ENCODE measurements at places on chromosomes 6 and 20.

GRCh38 chr6:44123544-44123943 is 3.7 kb downstream of the MRPL14 start:
- DNase-seq = no peak

- no peak for DNase-seq
These were observed 795.1 kb upstream of the HS3ST5 start for GRCh38 chr6:115137910-115138309.

DNA sequence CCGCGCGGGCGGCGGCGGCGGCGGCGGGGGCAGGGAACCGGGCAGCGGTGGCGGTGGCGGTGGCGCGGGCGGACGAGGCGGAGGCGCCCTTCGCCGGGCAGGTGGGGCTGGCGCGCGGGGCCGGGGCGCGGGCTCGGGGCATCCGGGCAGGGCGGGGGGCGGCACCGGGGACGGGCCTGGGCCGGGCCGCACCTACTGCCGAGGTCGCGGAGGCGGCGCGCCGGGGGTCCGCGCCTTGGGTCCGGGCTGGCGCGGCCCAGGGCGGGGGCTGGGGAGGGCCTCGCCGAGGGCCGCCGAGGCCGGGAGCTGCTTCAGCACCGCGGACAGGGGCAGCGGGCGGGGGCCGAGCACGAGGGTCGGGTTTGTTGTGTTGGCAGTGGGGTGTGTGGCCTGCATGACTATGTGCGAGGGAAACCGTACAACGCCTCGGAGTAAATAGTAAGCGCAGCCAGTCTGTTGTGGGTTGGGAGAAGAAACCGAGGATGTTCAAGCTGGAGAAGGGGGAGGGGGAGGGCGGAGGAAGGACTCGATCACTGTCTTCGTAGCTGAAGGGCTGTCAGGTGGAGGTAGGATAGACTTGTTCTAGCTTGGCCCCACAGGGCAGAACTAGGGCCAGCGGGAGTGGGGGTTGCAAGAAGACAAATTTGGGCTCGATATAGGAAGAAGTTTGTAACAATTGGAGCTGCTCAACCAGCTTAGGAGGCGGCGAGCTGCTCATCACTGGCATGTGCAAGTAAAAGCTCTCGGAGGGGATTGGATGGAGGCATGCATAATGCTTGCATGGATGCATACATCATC is 593 bp downstream of the MMP24 start:
- DNase-seq = peak; percentile 71

DNA sequence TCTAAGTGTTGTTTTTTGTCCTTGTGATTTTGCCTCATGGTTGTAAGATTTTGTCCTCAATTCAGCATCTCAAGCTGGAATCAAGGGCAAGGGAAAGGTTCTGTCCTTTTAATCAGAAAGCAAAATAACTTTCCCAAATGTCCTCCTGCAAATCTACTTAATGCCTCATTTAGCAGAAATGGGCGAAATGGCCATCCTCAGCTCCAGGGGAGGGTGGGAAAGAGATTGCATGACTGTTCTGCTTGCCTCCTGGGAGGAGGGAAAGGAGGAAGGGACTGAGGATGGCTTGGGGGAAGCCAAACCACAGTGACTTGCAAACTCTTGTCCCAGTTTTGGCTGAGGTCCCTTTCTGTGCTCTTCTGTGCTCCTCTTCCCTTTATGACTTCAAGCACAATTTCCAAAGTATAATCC is 43.4 kb downstream of the TNFAIP3 start:
- no peak for DNase-seq

DNA sequence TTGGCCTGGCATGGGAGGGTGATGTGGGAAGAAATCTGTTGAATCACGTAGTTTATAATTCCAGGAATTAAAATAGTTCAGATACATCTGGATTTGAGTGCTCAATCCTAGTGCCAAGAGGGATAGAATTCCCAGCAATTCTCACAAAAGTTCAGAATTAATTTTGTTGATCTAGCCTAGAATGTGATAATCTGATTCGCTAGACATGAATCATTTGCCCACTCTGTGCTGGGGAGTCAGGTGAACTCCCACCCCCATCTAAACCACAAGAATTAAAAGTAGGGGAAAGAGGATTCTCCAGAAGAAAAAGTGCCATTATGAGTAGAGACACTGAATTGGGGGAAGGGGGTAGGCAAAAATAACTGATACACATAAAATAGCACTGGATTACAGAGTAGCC is 85.0 kb downstream of the LIN28B start:
- DNase-seq = no peak

- no peak for DNase-seq
These were observed 262.0 kb downstream of the BTBD3 start for GRCh38 chr20:12179692-12180091.

DNA sequence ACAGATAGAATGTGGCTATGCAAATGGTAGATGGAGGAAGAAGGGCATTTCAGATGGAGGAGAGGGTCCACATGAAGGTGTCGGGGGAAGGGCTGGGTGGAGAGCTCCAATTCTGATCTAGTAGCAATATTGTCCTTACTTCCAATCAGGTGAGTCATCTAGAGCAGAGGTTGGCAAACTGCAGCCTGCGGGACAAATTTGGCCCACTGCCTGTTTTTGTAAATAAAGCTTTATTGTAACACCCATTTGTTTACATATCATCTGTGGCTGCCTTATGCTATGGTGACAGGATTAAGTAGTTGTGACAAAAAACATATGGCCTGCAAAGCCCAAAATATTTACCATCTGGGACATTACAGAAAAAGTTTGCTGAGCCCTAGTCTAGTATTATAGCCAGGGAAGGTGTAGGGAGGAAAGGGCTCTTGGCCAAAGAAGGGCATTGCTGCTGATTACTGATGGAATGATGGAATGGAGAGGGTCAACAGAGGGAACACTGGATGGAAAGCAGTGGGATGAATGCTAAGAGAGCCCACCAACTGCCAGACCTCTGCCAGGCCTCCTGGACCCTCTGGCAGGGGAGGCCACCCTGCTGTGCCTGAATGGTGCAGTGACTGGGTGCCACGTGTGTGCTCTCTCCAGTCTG is 79.8 kb downstream of the SLC22A23 start:
- DNase-seq = no peak

DNA sequence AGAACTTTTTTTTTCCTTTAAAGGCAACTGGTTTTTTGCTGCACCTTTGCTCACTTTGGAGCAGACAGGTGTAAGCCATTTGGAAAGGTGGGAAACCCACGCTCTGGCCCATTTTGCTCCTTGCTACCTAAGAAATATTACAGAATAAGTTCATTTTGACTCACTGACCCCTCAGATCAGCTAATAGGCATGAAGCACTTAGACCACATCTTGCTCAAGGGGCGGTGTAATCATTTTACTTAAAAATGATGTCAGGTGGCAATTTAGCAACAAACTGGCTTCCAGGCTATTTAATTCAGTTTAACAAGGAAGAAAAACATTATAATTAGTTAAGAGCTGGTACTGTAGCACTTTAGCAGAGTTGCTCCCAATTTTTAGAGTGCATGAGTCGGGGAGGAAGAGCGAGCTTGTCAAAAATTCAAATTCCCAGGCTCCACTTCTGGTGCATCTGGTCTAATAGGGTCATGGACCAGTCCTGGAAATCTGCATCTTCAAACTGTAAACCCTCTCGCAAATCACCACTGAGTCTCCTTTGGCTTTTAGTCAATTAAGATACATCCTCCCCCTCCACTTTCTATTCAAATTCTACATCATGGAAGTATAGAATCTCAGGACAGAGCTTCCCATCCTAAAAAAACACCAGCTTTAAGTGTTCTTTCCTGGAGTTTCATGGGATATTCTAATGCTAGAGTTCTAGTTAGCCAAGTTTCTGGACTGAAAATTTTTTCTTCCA is 38.2 kb downstream of the JAG1 start:
- no peak for DNase-seq

- DNase-seq = peak; percentile 78
These were observed 8.3 kb downstream of the CEP250 start for GRCh38 chr20:35463455-35464300.

DNA sequence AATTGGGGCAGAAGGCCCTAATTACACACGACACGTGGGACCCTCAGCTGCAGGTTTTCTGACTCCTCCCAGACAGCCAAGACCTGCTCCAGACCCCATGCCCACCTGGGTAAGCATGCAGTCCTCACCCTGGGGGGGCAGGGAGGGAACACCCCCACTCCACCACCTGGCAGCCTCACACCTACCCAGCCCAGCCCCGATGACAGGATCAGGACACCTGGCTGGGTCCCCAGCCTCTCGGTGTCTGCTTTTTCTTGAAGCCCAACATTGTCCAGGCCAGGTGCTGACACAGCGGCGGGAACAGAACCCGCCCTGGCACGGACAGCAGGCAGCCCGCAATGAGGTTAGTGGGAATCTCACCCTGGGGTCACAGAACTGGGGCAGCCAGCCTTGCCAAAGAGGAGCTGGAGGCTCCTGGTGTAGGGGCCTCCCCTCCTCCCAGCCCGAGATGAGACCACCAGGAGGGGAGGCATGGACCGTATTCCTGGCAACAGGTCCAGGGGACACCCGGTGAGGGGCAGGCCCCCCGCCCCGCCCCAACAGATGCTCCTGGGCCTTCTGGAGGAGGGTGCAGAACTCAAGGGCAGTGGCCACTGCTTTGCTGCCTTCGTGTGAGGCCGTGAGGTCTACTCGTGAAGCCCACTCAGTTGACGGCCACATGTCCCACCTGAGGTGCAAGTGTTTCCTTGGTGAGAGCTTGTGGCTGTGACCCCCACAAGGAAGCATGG is 103.8 kb downstream of the DLL1 start:
- DNase-seq = no peak

DNA sequence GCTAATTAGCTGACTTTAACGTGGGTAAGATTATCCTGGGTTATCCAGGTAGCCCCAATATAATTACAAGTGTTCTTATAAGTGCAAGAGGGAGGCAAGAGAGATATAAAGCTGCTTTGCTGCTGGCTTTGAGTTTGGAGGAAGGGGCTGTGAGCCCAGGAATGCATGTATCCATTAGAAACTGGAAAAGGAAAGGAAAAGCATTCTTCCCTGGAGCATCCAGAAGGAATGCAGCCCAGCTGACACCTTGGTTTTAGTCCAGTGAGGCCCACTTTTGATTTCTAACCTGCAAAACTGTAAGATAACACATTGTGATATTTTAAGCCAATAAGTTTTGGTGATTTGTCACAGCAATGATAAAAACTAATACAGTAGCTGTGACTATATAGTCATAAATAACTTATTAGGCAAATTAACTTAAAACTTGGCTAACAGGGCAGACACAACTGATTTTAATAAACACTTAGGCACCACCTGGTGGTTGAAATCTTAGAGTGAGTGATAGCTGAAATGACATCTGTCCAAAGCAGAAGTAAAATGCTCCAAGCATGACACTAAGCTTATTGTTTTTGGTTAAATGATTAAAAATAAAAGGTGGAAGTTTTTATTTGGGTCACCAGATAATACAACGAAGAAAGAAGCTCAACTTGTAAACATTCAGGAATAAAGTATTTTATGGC is 35.6 kb downstream of the ADGRF4 start:
- DNase-seq = no peak

DNA sequence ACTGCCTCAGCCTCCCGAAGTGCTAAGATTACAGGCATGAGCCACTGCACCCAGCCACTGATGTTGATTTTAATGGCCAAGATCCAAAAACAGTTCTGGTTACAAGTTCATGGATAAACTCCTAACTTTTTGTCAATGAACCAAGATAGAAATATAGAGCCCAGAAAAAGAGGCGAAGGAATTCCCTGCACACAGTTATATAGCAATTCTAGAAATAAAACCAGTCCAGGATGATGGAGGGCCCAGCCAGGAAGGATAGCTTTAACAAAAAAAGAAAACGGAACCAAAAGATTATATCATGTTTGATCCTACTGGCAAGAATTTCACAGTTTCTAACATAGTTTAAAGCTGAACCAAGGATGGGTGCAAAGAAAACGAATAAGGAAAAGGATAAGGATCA is 10.9 kb downstream of the EPB41L2 start:
- no peak for DNase-seq

- no peak for DNase-seq
These were observed 287.0 kb upstream of the CHD6 start for GRCh38 chr20:41905199-41905598.

GRCh38 chr6:46867411-46867810 is 54.3 kb downstream of the ADGRF5 start:
- DNase-seq = no peak
